Dermis blood vessel endothelial cell (primary cell): ENCODE measurements at places on chromosomes 11 and 22. TPM values are rescaled to one million over a fixed set of nuclear protein-coding genes. Genes with fewer than 3 reads are reported as not detected.
A peak's percentile ranks its signal among the peaks of the same experiment; 100 is the strongest.

DNA sequence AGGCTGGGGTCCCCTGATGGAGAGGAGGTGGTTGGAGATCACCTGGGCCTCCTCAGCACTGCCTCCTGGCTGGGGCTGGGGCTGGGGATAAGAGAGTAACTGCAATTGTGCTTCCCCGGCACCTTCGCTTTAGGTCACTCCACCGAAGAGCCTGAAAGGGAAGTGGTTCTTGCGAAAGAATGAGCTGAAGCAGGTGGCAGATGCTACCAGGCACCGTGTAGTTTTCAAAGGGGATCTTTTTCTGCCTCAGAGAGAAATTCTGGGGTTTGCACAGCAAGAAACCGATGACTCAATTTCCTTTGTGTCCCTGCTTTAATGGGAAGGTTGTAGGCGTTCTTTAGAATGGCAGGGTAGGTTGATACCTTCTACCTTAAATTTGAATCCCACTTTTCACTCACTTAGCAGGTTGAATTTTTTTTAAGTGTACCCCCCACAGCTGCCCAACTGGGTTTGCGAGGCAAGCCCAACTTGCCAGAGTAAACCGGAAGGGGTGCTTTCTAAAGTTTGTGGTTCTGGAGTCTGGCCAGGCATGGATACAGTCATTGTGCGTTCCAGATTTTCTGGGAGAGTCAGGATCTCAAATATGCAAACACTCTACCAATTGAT is 5.3 kb downstream of the CD44 start:
- peak; percentile 30 for DNase-seq

DNA sequence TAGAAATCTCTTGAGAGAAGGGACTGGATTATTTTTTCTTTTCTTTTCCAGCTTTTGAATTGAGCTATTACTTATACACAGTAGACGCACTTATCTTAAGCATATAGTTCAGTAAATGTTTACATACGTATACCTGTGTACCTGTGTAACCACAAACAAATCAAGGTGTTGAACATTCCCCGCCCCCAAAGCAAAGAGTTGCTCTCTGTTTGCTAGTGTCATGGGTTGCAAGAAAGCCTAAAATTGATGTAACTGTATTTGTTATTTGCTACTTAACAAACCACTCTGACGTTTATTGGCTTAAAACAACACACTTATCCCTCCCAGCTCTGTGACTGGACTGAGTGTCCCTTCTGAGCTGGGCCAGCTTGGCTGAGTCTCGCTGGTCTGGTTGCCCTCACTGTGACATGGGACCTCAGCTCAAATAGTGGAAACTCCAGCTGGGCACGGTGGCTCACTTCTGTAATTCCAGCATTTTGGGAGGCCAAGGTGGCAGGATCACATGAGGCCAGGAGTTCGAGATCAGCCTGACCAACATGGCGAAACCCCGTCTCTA is 25.4 kb upstream of the CABP2 start:
- DNase-seq = no peak

DNA sequence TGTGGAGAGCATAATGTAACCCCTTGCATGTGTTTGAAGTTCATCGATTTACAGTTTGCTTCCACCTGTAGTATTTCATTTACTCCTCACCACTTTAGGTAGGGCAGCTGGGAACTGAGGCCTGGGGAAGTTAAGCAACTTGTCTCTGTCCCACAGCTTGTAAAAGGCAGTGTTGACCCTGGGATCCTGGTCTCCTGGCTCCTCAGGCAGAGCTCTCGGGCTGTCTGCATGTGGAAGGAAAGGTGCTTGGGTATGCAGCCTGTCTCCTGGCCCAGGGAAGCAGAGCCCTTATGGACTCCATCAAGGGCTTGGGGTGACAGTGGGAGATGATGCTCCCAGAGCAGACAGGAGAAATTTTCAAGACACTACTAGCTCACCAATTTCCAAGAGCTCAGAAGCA is 49.9 kb downstream of the TRIM29 start:
- no peak for DNase-seq

Gene KBTBD3
- 3.4 and 3.9 TPM in 2 replicates for total RNA-seq

- no peak for DNase-seq
Observed at GRCh38 chr11:104620991-104621390, 277.3 kb downstream of the CASP12 start.

- DNase-seq = no peak
Observed at GRCh38 chr11:113048820-113049768, 87.9 kb downstream of the NCAM1 start.

Gene DDI1
- total RNA-seq = not detected in 2 replicates

- DNase-seq = no peak
Observed at GRCh38 chr11:13629779-13630178, 38.7 kb upstream of the FAR1 start.

GRCh38 chr11:77244277-77245027 is 57.0 kb downstream of the GDPD4 start:
- DNase-seq = peak; percentile 68

DNA sequence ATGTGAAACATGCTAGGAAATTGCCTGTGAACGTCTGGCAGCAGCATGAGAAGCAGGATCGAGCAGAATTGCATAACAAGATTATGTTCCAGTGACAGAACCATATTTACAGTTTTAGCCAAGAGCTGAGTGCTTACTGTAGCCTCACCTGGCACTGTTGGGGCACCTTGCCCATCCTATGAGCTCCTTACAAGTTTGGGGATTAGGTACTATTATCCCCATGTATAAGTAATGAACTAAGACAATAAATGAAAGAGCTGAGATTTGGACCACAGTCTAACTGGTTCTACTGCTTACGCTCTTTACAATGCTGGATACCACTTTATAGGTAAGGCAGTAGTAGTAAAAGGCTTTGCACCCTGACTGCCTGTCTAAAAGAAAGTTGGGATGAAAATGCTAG is 17.1 kb upstream of the PATE1 start:
- DNase-seq = no peak

- no peak for DNase-seq
Observed at GRCh38 chr22:35973388-35973787, 55.2 kb downstream of the RBFOX2 start.

- DNase-seq = peak; percentile 29
Observed at GRCh38 chr11:96112192-96113128, 188.6 kb upstream of the MTMR2 start.

DNA sequence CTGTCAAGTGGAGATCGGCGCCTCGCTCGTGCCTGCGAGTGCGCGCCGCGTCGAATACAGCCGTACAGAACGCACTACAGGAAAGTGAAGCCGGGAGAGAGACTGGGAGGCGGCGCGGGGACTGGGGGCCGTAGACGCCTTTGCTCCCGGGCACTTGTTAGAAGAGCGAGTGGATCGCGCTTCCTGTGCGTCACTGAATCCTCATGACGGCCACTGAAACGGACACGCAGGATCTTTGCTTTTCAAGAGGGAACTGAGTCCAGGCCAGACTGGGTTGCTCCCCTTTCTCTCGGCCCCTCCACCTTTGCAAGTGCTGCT is 314 bp downstream of the RIC8A start:
- peak; percentile 83 for DNase-seq

- no peak for DNase-seq
Observed at GRCh38 chr11:33248416-33248971, 8.7 kb upstream of the HIPK3 start.

DNA sequence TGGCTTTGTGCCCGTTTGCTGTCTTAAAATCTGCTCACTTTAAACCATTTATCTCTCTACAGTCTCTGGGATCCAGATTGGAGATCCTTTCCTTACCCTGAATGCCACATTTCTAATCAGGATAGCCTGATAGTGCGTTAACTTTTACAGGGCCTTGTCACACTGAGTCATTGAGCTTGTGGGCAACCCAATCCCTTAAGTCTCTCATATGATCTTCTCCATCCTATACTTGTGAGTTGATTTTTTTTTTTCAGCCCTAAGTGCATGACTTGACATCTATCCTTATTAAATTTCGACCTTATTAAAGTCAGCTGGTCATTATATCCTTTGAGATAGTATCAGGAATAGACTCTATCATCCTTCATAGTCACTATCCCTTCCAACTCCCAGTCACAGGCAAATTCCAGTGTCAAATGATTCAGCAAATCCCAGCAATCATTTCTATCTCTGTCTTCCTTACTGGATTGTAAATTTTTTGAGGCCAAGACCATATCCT is 57.7 kb downstream of the TEAD1 start:
- no peak for DNase-seq

- DNase-seq = no peak
Observed at GRCh38 chr11:110431674-110432073, 1.9 kb downstream of the FDX1 start.

- DNase-seq = no peak
Observed at GRCh38 chr11:64687643-64688533, 35.1 kb downstream of the NRXN2 start.

GRCh38 chr11:16292167-16292859 is 64.0 kb downstream of the SOX6 start:
- DNase-seq = no peak

- no peak for DNase-seq
Observed at GRCh38 chr11:17778956-17779860, 44.6 kb downstream of the KCNC1 start.

GRCh38 chr11:102666331-102666957 is 39.1 kb downstream of the MMP27 start:
- DNase-seq = peak; percentile 67

DNA sequence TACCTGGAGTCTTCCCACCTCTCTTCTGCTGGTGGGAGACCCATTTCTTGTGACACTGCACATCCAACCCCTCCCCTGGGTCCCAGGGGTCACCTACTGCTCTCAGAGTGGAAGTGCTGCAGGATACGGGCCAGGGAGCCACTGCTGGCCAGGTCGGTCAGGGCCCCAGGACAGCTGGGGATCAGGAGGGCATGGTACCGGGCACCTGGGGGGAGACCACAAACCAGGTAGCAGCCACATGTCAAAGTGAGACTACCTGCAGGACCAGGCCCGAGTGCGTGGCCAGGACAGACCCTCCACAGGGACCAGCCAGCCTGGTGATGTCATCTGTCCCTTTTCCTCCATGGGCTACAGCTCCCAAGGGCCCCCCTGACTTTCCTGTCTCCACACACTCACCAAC is 3.9 kb downstream of the GATD1 start:
- no peak for DNase-seq

GRCh38 chr11:125481531-125481930 is 14.5 kb downstream of the FEZ1 start:
- no peak for DNase-seq
